ENCODE measurements at places on chromosomes 7 and 10.

- no peak for DNase-seq
Measured at GRCh38 chr10:100858261-100858660, 54.5 kb upstream of the SLF2 start.

- no peak for DNase-seq
Measured at GRCh38 chr10:113709221-113709838, 29.6 kb downstream of the CASP7 start.

DNA sequence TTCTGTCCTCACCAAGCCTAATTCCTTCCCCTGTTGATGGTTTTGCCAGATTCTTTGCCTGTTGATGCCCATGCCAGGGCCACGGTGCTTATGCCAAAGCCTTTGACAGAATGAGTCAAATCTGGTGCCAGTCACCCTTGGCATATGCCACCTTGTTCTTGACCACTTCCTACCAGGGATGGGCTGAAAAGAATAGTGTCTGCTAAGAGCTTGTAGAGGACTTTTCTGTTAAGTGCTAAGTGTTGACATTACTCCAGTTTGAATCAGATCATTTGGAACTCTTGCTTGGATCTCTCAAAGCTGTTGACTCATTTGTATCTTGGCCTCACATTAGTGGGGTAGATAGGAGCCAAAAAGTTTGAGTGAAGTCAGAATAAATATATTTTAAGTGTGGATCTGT lies 661.2 kb downstream of the AUTS2 start:
- DNase-seq: peak; percentile 22

DNA sequence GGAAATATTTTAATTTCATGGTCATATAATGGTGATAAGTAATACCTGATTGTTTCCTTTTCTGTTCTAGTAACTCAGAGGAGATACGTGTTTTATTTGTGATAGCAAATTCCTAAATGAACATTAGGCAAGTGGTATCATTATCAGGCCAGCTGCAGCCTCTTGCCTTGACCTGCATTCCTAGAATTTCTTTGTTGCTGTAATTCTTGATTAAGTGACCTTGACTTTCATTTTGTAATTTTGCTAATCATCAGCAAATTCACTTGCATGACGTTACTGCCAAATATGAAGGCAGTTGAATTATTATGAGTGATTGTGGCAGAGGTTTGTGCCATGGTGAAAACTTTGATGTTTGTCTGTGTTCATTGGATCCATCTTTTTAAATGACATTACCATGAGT lies 5.6 kb upstream of the AS3MT start:
- DNase-seq: no peak

- DNase-seq: no peak
Measured at GRCh38 chr7:49367072-49367471, 406.4 kb upstream of the VWC2 start.

GRCh38 chr10:58326967-58327381 lies 7.8 kb upstream of the UBE2D1 start:
- DNase-seq: no peak

DNA sequence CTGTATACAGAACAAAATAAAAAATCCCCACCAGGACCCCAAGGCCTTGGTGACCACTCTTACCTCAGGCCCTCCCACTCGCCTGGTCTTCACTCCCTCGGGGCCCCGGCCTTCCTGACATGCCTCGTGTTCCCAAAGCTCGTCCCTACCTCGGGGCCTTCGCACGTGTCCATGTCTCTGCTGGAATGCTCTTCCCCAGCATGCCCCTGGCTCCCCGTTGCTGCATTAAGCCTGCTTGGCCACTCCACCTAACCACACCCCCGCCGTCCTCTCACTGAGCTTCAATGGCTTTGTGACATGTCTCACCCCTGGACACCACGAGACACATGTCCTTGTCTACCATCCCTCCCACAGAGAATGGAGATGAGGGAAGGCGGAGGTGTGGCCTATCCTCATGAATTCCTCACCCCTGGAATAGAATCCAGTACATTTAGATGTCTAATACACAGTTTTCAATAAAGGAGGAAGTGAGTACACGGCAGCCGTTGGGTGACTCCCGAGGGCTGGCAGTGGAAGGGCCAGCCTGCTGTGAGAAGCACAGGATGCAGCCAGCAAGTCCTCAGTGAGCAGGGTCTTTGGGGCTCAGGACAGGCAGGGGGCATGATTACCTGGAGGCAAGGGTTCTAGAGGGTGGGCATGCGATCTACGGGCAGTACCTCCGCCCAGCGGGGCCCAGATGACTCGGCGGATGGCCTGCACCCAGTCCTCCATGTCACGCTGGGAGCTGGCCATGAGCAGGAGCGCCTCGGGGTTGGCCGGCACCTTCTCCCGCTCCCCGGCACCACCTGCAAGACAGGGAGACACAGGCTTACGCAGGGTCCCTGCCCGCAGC lies 125.7 kb downstream of the ARHGAP22 start:
- no peak for DNase-seq

DNA sequence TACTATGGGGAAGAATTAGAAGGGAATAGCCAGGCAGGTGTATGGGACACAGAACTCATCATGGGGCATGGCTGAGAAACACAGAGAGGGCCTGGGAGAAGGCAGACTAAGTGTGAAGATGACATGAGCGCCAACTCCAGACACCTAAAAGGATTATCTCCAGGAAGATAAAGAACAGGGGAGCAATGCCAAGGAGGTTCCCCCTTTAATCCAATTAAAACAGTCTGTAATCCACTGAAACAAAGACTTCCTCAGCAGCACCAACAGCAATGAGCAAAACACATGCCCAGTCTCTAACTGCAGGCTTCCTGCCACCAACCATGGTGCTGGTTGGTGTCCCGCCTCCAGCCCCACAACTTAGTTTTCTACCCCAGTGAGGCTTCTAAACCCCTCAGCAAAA lies 108.9 kb downstream of the GRID1 start:
- no peak for DNase-seq

- no peak for DNase-seq
Measured at GRCh38 chr10:80289451-80290287, at the start of gene MAT1A. MAT1A (minus strand) TSS chr10:80289658; CDS start chr10:80289423, 235 bp downstream.

DNA sequence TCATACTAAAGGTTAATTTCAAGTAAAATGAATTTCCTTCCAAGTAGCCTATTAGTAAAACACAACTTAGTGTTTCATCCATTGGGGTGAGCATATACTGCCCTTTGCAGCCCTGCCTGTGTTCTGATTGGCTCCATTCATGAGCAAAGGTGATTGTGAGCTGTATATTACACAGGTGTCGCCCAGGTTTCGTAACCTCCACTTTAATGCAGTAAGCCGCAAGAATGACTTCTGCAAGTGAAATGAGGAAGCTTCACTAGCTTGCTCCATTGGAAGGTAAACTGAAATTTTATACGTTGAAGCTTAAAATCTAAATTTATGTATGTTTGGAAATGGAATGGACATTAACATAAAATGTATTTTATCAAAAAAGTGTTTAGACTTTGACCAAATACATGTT lies 24.4 kb downstream of the MTURN start:
- no peak for DNase-seq

GRCh38 chr10:24349379-24350001 lies 140.6 kb downstream of the KIAA1217 start:
- no peak for DNase-seq

DNA sequence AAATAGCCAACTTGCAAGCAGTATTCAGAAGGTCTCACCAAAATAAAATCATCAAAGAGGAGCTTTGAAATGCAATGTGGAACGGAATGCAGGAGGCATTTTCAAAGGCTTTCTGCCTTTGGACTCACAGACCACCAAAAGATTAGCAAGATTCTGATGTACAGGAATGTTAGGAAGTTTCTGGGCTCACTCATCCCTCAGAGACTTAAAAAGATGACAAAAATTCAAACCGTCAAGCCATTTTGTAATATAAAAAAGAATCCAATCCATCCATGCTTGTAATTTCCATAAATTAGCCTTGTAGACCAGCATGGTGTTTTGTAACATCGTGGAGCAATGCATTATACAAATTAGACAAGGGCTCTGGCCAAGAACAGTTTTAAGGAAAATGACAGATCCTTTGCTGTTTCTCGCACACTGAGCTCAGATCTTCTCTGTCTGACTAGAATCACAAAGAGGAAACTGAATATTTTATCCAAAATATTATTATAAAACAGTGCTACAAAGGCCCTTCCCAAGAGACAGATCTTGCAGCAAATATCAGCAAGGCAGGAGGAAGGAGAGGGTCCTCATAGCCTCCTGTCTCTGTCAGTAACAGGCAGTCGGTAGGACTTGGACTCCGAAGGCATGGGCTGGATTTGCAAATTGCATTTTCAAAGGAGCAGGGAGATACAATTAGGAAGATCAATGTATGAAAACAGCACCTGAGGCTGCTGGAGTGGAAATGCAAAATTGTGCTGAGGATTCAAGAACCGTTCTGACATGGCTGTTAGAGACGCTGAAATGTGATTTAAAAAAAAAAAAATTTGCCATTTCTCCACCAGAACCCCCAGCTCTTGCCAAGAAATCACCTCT lies 57.4 kb upstream of the NRP1 start:
- no peak for DNase-seq

GRCh38 chr10:71090801-71091200 lies 121.6 kb upstream of the UNC5B start:
- no peak for DNase-seq

DNA sequence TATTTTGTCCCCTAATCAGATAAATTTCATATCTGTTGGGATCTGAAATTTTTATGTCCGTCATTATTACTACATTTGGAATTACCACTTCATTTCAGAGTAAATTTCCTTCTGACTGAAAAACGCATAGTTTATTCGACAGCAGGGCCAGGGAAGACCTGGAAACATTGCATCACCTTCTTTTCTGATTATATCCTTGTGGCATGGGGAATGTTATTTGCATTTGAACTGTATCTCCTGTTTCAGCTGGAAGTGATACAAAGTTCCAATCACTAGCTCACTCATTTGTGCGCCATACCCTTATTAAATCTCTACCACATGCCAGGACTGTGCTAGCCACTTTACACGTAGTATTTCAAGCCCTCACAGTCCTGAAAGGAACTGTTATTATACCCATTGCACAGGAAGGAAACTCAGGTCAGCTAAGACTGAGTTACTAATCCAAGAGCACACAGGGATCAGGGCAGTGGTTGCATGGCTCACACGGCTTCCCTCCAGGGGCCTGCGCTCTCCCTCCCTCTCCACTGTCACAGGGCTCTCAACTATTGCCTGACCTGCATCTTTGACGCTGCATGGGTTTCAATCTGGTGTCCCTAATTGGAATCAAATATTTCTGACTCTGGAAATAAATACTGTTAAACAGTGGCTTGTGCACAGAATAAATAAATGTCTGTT lies 84.4 kb upstream of the NANOS1 start:
- DNase-seq: no peak

DNA sequence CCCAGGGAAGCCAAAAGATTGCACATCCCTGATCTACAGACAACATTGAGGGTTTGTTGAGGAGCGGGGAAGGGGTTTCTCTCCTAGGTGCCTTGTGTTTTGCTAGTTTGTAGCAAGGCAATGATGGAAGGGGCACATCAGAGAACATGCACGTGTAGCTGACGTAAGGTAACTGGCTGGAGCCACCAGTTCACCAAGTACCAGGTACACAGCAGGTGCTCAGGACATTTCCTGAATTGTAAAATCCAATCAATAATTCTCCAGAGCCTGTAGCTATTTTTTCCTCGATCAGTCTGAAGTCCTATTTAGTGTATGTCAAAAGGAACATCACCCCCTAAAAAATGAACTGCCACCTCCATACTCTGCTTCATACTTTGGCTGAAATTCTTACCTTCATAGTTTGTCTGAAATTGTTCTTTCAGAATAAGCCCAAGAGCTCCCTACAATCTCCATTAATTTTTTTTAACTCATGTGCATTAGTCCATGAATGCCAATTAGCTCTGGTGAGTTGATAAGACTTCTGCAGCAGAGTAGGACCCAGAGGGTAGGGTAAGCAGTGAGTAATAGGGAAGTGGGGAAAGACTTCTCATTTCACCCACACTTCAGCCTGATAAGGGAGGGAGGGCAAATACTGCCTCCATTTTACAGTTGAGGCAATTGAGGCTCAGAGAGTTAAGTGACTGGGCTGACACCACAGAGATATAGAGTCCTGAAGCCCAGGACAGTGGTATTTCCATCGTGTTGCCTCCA lies 36.0 kb upstream of the SLC26A3 start:
- DNase-seq: no peak

- no peak for DNase-seq
Measured at GRCh38 chr7:81484261-81484660, 285.6 kb downstream of the HGF start.

DNA sequence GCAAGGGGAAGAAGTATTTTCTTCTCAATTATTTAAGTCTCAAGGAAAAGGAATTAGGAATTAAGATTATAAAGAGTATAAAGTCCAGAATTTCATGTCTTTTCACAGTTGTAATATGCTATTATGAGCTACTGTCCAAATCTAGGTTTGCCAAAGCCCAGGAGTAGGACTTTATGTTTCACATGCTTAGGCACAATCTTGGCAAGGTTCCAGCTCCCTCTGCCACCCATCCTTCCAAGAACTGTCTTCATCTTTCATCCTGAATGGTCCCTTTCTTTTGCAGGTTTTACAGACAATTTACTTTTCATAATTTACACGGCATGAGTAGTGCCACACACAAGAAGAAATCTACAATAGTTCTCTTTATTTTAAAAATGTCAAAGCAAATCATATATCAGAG lies 29.5 kb downstream of the SLC16A9 start:
- DNase-seq: no peak

- DNase-seq: no peak
Measured at GRCh38 chr10:128530301-128530700, 404.1 kb upstream of the MKI67 start.

- no peak for DNase-seq
Measured at GRCh38 chr10:14225379-14225778, 105.3 kb downstream of the FRMD4A start.

- DNase-seq: no peak
Measured at GRCh38 chr7:153390955-153391354, 631.4 kb downstream of the ACTR3B start.

GRCh38 chr10:42477170-42477569 lies 161.2 kb downstream of the ZNF33B start:
- no peak for DNase-seq

- no peak for DNase-seq
Measured at GRCh38 chr10:27635290-27635689, 110.3 kb downstream of the MKX start.

- no peak for DNase-seq
Measured at GRCh38 chr10:85851325-85851724, 515.3 kb downstream of the GRID1 start.

DNA sequence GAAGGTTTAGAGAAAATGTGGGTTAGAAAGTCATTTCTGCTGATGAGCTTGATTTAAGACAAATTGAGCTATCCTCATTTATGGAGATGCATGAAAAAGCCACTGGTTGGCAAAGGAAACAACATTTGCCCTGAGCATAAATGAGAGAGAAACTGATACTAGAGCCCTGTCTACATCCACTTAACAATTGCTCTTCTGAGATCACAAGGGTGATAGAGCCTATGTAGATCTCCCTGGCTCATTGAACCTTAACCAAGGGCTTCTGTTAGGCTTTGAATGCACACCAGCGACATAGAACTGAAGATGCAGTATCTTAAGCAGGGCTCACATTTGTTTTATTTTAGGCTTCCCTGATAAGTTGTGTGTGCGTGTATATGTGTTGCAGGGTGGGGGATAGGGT lies 35.0 kb downstream of the GPR141 start:
- no peak for DNase-seq

GRCh38 chr10:11406746-11407145 lies 204.7 kb downstream of the USP6NL start:
- DNase-seq: no peak
